ENCODE measurements at places on chromosomes 2 and 18.

GRCh38 chr2:216312441-216312840 lies 59.8 kb downstream of the MARCHF4 start:
- no peak for DNase-seq

- DNase-seq = no peak
Observed at GRCh38 chr18:5618047-5618688, 74.4 kb upstream of the EPB41L3 start.

DNA sequence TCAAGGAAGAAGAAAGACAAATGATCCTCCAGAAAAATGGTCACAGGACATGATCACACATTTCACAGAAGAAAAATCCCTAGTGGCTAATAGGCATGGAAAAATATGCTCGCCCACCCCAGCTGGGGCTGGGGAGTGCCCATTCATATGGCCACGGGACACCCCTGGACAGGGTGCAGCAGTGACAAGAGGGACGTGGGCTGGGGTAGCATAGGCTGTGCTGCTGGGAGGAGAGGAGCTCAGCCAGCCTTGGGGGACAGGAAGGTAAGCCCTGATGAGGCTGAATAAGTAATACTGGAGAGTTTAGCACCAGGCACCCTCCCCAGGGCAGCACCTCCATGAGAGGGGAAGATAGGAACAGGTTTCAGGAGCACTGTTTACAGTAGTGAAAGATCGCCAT lies 254.9 kb upstream of the HS6ST1 start:
- no peak for DNase-seq

- DNase-seq = no peak
Observed at GRCh38 chr2:158734442-158734841, 60.7 kb upstream of the DAPL1 start.

DNA sequence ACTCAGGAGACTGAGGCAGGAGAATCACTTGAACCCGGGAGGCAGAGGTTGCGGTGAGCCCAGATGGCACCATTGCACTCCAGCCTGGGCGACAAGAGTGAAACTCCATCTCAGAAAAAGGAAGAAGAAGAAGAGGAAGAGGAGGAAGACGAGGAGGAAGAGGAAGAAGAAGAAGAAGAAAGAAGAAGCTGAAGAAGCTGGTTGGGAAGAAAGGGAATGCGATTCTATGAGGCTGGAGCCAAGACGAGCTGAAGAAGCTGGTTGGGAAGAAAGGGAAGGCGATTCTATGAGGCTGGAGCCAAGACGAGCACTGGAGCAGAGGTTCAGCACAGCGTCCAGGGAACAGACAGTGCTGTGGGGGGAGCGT lies 30.3 kb upstream of the TAF1B start:
- DNase-seq = no peak

- DNase-seq = no peak
Observed at GRCh38 chr2:172545408-172546075, 10.3 kb upstream of the PDK1 start.

DNA sequence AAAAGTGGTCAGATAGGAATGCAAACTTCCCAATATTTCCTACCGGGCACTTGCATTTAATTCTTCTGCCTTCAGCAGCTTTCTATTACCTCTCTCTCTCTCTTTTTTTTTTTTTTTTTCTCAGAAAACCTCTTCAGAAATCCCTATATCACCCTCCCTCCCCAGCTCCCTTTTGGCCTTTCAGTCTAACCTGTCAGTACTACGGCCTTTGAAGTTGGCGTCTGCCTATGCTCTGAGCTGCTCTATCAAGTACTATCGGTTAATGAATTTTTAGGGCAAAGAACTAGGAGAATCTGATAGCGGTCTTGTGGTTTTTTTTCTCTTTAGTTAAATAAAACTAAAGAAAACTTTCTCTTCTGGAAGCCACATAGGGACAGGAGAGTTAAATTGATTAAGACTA lies 122.4 kb upstream of the MAPRE2 start:
- DNase-seq = no peak

DNA sequence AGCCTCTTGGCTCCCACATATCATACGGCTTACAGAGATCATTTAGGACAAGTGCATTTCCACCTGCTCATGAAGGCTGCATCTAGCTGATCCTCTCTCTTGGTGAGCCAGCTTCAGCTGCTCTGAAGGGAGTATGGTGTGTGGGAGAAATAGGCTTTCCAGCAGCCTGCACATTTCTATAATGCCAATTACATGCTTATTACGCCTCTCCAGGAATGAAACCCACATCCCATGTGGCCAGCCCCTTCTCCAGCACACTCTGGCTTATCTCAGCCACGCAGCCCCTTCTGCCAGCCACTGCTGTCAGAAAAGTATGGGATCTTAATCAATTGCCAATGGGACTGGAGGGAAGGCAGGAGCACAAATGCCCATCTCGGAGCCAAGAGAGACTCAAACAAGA lies 117.5 kb downstream of the GALNT14 start:
- DNase-seq = no peak

GRCh38 chr2:235789552-235789951 lies 295.7 kb downstream of the AGAP1 start:
- no peak for DNase-seq

Measured in SW 1271 (cell line).